ENCODE measurements at places on chromosomes 7 and 10.

DNA sequence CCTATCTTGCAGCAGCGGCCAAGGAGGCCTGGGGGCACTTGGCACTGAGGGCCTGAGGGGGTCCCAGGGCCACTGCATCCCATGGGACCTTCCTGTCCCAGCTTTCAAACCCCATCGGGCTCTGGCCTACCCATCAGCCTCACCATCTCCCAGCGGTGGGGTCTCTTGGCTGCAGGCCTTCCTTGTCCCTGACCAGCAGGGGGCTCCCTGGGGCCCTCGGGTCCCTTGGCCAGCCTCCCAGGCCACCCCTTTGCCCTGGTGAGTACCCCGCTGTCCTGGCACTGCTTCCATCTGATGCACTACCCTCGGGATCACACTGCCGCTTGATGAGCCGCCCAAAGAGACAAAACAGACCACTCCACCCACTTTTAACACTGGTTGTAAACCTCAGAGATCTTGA, 43.5 kb downstream of the YKT6 start:
- no peak for DNase-seq

- no peak for DNase-seq
Observed at GRCh38 chr10:5576780-5577624, 52.2 kb downstream of the CALML3 start.

DNA sequence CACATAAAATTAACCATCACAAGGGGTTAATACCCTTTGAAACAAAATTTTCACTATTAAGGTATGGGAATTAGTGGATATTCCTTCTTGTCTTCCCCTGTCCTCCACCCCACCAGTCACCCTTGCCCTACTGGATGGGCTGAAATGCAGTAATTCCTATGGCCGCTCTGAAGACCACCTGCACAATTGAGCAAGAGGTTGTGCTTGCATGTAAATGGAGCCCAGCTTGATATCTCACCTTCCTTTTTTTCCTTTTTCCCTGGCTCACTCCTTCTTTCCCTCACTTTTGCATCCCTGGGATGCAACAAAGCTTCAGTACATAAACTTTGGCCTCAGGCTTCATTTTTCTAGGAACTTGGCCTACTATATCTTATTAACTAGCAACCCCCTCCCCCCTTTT, 184.6 kb downstream of the SNX10 start:
- no peak for DNase-seq

GRCh38 chr7:150909200-150909995, 57.1 kb downstream of the AOC1 start:
- no peak for DNase-seq

DNA sequence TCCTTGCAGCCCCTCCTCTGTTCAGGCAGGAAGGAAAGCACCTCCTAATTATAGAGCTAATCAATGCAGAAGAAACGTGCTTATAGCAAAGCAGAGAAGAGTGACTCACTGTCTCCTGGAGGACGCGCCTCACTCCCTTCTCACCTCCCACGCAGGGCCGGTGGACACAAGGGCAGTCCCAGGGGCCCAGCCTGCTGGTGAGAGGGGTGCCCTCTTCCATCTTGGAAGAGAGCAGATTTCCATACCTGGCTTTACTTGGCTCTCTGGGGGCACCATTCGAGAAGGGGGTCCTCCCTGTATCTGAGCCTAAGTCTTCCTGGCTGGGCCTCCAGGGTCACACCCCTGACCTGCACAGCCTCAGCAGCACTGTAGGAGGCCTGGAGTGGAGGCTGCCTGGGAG, 55.8 kb downstream of the RASGEF1A start:
- DNase-seq = no peak

DNA sequence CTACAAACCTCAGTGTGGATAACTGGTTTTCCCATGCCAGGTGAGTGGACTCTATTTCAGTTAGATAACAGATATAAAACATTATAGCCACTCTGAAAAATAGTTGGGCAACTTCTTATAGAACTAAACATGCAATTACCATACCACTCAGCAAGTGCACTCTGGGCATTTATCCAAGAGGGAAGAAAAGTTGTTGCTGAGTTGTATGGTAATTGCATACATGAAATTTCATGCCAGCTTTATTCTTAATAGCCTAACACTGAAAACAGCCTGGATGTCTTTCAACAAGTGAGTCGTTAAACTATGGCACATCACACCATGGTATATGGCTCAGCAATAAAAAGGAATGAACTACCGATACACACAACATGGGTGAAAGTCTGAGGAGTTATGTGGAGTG, 10.6 kb upstream of the UPP1 start:
- DNase-seq = no peak

- DNase-seq = no peak
Observed at GRCh38 chr10:56782503-56782902, 421.4 kb upstream of the ZWINT start.

GRCh38 chr7:121940918-121941317, 68.0 kb downstream of the PTPRZ1 start:
- no peak for DNase-seq

DNA sequence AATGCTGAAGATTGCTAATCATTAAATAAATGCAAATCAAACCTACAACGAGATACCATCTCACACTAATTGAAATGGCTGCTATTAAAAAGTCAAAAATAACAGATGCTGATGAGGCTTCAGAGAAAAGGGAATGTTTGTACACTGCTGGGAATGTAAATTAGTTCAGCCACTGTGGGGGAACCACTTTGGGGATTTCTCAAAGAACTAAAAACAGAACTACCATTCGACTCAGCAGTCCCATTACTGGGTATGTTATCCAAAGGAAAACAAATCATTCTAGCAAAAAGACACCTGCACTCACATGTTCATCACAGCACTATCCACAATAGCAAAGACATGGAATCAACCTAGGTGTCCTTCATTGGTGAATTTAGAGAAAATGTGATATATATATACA, 379.0 kb upstream of the CNTNAP2 start:
- DNase-seq = no peak

GRCh38 chr7:36781011-36781738, 56.9 kb upstream of the AOAH start:
- DNase-seq = no peak

DNA sequence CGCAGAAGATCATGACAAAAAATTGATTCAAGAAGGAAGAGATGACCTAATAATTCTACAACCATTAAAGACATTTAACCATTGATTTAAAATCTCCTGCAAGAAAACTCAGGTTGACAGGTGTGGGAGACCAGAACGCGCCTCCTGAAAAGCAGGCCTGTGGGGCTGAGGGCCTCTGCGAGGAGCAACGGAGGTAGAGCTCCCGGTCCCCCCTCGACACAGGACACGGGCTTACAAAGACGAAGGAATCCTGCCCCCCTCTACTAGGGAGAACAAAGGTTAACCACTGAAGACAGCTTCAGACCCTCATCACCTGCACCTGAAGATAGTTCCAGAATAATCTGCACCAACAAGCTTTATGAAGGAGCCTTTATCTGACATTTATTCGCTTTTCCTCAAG, 55.9 kb upstream of the INPP5A start:
- no peak for DNase-seq

DNA sequence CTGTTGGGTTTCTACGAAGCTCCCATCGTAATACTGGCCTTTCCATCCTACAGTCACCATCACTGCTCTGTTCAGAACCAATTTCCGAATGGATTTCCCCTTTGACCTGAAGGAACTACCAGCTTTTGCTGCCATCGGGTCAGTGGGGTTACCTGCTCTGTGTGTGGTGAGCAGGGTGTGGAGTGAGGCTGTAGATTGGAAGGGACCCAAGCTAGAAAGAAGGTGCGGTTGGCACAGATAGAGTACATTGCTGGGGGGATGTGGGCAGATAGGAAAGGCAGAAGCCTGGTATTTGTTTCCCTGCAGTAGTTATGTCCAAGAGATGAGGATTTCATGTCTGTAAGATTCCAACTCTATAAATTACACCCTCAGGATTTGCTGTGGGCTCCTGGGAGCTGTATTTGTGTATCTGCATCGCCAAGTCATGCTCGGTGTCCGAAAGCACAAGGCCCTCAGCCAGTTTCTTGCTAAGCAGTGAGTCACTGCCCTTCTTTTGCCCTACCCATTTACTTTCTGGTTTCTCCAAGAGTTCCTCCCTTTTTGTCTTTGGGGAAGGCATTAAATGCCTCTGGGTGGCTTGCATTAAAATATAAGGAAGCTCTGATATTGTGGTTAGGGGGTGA, 15.4 kb downstream of the CLCN1 start:
- DNase-seq = peak; percentile 91
